ENCODE measurements at places on chromosomes 11 and 22.

DNA sequence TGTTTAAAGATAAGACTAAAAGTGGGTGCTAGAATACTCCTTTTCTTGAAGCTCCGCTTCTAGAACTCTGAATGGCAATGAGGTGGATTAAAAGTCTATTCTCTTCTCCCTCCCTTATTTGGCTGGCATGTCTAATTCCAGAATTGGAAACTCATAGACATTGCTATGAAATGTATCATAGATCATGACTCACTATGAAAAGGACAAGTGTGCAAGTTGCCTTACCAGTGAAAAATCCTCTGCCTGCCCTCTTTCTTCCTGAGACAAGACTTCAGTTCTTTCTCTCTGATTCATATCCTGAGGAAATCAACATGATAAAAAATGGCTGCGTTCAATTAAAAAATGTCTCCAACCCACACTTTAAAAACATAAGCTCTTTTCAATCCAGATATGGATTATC lies 73.2 kb upstream of the BLID start:
- DNase-seq: no peak

DNA sequence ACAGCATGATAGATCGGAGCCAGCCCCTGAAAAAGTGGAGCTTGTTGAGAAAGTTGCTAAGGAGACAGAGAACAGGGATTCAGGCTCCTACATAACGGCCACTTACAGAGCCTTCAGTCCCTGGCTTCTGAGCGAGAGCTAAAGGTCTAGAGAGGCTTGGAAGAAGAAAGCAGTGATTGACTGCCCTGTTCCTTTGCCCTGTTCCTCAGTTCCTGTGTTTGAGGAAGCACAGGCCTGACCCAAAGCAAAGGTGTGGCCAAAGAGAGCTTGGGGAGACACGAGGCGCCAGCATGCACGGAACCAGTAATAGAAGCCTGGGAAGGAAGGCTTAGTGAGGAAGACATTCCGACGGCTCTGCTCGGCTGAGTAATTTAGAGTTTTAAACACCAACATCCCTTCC lies 74.1 kb upstream of the CSNK2A3 start:
- no peak for DNase-seq

DNA sequence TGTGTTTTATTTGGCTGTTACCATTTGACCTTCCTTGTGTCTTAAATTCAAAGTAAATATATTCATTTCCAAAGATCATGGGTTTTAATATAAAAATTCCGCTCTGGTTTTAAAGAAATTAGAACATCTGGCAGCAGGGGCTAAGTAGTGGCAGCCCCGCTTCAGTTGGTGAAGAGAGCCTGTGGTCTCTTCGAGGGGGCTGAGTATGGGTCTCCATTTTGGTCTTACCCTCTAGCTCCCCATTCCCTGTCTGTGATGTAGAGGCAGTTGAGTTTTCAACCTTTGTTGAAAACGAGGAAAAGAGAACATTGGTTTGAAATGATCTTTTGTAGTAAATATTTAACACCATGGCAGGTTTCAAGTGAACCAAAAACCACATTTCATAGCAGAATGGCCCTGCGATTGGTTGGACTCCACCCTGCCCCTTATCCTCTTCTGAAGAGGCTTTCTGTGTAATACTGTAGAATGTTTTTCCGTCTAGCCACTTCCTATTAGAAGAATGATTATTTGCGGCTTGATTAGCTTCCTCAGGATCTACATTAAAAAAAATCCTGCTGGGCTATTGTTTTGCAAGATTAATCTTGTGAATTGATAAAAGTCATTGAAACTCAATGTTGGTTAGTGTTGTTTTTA lies 17.7 kb downstream of the APLP2 start:
- DNase-seq: no peak

- DNase-seq: no peak
These were observed 283.7 kb downstream of the CTTN start for GRCh38 chr11:70682056-70682455.

DNA sequence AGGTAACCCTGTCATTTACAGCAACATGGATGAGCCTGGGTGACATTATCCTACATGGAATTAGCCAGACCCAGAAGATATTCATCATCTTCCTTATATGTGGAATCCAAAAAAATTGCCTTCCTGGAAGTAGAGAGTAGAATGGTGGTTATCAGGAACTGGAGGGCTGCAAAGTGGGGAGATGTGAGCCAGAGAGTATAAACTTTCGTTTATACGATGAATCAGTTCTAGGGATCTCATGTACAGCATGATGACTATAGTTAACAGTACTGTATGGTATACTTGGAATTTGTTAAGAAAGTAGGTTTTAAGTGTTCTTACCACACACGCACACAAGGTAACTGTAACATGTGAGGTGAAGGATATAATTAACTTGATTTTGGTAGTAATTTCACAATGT lies 79.1 kb downstream of the TBC1D22A start:
- DNase-seq: no peak

All from Karpas-422 (cell line).